Eye (tissue), 1 donor: ENCODE measurements at places on chromosomes 5 and 9.

DNA sequence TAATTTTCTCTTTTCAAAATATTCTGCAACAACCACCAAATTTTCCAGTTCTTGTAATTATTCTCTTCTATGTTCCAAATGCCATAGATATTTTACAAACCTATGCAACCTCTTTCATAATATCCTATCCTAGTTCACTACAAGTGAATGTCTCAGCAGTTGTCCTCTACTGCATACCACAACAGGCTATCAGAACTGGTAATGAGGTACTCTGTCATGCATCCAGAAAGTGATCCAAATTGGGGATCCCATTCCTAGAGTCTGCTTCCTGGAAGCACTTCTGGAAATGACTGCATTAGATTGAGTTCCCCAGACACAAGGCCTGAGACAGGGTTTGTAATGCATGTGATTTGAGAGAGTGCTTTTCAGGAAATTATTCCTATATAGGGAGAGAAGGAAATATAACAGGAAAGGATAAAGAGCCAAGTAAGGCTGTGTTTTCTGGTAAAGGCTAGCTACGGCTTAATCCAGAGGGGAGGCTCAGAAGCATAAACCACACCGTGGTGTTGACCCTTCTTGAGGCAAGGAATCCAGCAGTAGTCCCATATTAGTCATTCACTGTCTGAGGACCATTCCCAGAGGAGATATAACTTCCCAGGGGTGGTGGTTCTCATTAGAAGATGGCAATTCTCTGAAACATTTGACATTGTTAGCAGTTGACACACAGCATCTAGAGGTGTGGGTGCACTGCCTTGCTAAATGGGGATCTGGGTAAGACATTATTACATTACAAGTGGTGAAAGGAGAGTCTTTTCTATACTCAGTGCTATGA is 80.3 kb upstream of the FST start:
- DNase-seq = no peak

GRCh38 chr9:5735072-5735471 is 97.8 kb downstream of the ERMP1 start:
- no peak for DNase-seq

GRCh38 chr9:80843028-80843427 is 846.3 kb downstream of the TLE1 start:
- no peak for DNase-seq

GRCh38 chr5:15391704-15392397 is 108.1 kb upstream of the FBXL7 start:
- peak; percentile 12 for DNase-seq

GRCh38 chr5:172798422-172799215 is 27.6 kb upstream of the DUSP1 start:
- DNase-seq = no peak

GRCh38 chr9:91908746-91909145 is 41.3 kb downstream of the ROR2 start:
- DNase-seq = peak; percentile 24

GRCh38 chr9:8809741-8810140 is 1010.2 kb upstream of the DMAC1 start:
- DNase-seq = peak; percentile 71
